ENCODE measurements at places on chromosomes 5 and 9.

GRCh38 chr5:38806775-38807258, 39.0 kb upstream of the OSMR start:
- DNase-seq: peak; percentile 26

DNA sequence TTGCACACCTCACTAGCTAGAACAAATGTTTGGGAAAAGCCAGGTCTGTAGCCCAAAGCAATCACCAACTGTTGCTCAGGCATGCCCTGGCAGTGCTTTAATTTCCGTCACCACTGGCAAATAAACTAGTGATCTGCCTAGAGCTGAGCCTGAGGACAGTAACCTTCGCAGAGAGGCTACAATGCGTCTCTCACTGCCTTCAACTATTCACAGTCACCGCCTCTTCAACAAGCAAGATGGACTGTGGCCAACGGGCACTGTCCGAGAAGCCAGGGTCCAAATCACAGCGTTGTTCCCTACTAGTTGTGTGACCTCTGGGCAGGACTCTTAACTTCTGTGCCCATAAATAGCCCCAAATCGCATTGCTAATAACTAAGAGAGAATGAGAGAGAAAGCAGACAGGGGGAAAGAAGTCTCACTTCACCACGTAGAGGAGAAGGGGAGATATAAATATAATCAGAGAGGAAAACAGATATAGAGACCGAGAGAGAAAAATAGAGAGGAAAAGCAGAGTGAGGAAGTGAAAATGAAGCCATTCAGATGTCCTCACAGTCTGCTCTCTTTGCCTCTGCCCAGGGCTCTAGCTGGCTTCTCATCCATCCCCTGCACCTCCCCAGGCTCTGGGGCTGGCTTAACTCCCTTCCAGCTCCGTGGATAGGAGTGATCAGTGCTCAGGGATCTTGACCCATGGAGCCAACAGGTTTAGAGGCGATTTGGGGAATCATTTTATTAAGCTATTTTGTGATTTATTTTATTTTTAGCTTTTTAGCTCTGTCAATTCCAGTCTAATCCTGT, 157.9 kb downstream of the ZDHHC21 start:
- no peak for DNase-seq

GRCh38 chr9:19493174-19493811, 84.5 kb downstream of the ACER2 start:
- DNase-seq: peak; percentile 27

GRCh38 chr5:152332716-152333460, 72.2 kb downstream of the NMUR2 start:
- no peak for DNase-seq

DNA sequence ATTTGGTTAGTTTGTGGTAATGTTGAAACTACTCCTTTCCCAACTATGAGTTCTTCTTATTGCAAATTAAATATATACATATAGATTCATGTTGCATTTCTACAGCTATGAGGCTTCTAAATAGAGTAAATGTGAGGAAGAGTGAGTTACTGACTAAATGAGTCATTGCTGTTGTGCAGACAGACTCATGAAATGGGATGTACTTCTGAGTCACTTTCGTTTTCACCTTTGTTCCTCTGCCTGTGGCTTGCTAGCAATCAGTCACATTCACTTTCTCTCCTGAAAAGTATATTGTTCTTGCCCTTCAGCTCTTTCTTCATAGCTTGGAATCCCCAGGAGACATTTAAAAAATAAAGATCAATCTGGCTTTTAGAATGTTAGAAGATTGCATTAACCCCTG, 295.5 kb upstream of the SMC2 start:
- DNase-seq: no peak

DNA sequence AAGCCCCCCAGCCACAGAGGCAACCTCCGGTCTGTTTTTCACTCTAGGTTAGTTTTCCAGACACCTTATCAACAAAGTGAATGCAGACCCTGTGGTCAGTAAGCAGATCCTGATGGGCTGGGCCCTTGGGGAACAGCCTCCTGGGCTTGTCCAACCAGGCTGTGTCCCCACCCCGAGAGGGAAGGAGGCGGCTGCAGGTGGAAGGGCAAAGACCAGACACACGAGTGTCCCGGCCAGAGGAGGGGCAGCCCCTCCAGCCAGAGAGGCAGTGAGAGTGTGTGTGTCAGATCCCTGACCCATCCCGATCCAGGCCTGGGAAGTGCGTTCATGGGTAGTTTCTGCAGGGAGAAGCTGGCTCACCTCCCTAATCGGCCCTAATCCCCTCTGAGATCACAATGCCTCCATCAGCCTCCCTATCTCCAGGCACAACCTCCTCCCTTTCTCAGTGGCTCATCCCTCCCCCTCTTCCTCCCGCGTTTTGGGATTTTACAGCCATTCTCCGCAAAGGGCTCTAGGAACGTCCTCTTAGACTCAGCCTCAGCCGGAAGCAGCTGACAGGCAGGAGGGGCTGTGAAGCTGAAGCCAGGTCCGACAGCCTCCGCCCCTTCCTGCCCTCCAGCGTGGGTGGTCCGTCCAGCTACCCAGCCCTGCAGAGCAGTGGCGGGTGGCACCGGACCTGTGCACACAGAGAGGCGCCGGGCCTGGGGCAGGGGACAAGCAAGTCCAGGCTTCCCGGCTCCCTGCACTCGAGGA, 9.7 kb downstream of the SLC12A7 start:
- DNase-seq: no peak

DNA sequence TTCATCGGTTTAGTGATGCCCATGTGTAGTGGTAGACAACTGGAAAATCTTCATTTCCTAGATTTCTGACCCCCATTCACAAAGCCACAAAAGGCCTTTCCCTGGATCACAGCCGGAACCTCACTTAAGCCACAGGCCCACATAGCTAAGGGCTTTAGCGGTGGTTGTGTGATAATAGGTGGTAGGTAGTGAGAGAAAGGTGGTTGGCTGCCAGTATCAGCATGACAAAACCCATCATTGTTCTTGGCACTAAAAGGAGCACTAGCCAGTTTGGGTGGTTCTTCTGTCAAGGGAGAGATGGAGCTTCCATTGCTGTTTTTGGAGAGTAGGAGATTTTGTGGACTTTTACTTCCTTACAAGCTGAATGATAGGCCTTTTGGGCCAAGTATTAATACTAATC, 9.7 kb upstream of the SLC36A2 start:
- DNase-seq: no peak

GRCh38 chr9:104279535-104280177, 185.5 kb downstream of the SMC2 start:
- no peak for DNase-seq

DNA sequence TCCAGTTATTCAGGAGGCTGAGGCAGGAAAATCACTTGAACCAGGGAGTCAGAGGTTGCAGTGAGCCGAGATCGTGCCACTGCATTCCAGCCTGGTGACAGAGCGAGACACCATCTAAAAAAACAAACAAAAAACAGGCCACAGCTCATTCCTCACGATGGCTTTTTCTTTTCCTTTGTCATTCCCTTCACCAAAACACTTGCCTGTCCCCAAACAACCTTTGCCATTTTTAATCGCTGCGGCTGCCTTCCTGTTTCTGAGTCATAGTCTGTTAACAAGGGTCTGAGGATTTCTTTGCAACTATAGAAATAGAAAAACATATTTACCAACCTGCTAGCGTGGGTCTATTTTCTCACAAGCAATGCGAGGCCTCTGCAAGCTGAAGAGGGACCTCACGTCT, 123.0 kb upstream of the FSTL4 start:
- no peak for DNase-seq

GRCh38 chr9:17824191-17824590, 245.3 kb downstream of the SH3GL2 start:
- no peak for DNase-seq

DNA sequence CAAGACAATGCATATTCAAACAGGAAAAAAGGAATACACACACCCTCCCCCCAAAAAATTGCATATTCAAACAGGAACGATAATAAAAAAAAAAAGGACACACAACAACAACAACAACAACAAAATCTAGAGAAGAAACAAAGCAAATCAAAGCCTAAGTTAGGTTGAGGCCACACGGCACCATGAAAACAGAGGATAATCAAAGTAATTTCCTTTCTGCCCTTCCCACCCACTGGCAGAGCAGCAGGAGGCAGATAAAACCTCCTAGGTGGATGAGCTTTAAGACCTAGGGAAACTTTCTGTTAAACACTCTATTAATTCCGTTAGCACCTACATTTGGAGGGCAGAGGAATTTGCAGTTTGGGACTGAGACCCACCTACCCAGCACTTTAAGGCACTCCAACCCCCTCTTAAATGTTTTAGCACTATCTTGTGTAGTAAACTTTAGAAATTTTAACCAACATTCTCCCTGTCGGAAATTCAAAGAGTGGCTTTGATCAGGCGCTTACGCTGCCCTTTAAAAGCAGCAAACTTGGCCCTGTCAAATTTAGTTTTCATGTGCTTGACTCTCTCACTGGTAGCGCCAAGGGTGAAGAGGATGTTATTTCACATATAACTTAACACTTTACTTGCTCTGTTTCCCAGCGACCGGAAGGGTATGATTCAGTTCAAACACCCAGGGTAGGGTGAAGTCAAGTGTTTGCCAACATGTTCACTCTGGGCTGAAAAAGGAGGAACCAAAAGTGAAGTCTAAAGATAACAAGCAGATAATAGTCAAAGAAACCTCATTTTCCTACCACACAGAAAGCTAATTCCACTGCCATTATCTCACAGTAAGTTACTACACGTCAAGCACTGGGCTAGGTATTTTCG, 9.2 kb downstream of the ENC1 start:
- DNase-seq: no peak

DNA sequence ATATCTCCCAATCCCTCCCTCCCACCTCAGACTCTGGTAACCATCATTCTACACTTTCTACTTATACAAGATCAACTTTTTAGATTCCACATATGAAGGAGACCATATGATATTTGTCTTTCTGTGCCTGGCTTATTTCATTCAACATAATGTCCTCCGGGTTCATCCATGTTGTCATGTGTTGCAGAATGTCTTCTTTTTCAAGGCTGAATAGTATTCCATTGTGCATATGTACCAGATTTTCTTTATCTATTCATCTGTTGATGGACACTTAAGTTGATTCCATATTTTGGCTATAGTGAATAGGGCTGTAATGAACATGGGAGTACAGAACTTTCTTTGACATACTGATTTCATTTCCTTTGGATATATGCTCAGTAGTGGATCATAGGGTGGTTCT, 78.9 kb upstream of the MAP1B start:
- no peak for DNase-seq

- no peak for DNase-seq
These were observed 946.0 kb downstream of the NR2F1-AS1 start for GRCh38 chr5:92635001-92635461.

- peak; percentile 31 for DNase-seq
These were observed 470 bp downstream of the BAG1 start for GRCh38 chr9:33264003-33264472.

- no peak for DNase-seq
These were observed 2.9 kb downstream of the BICD2 start for GRCh38 chr9:92761686-92762085.

- DNase-seq: no peak
These were observed 219.2 kb downstream of the AGTPBP1 start for GRCh38 chr9:85522459-85523092.

GRCh38 chr9:114930056-114930812, at the start of gene TNFSF8:
TSS of gene TNFSF8 (minus strand) at chr9:114930591. CDS start at chr9:114930303, 288 bp downstream.
- peak; percentile 79 for DNase-seq

DNA sequence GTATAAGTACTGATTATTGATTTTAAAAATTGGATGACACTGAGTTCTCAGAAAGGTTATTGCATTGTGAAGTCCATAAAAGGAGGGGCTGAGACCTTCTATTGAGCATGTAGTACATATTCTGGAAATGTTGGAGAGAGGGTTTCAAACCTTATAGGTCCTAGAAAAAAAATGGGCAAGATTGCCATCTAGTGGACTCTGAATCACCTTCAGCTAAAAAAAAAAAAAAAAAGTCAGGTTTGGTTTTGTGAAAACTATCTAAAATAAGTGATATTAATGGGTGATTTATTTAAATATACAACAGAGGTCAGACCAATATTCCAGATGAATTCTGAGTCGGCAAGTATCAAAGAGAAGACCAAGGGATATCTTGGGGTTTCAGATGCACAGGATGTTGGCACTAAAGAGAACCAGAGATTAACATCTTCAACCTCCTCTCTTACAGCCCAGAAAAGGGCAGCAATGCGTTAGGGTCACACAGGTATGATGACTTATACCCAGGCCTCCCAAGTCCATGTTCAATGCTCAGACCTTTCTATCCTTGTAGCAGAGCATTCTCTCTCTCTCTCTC, 109.8 kb upstream of the NMUR2 start:
- DNase-seq: no peak

- DNase-seq: peak; percentile 17
These were observed 56.2 kb upstream of the ZSWIM6 start for GRCh38 chr5:61275841-61276240.

- no peak for DNase-seq
These were observed 179.2 kb downstream of the HSD17B3 start for GRCh38 chr9:96122751-96123150.

- DNase-seq: no peak
These were observed 6.6 kb upstream of the LMX1B start for GRCh38 chr9:126607086-126607485.

- DNase-seq: no peak
These were observed 307.4 kb upstream of the SEMA6A start for GRCh38 chr5:116881921-116882531.

DNA sequence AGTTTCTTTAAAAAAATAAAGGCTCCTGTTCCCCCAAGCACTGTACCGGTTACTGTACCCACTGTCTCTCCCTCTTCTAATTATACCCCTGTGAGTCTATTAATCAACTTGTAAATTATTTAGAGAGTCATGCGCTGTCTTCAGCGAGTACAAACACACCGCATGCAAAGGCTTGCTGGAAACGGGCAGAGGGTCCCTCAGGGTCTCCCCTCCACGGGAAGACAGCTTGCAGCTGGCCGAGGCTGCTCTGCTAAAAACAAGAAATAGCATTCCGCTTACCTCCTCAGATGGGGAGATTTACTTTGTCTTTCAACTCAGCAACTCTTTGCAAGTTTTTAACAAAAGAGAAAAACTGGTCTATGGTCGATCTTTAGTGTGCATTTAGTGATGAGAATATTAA, 71.8 kb downstream of the AK8 start:
- DNase-seq: no peak

DNA sequence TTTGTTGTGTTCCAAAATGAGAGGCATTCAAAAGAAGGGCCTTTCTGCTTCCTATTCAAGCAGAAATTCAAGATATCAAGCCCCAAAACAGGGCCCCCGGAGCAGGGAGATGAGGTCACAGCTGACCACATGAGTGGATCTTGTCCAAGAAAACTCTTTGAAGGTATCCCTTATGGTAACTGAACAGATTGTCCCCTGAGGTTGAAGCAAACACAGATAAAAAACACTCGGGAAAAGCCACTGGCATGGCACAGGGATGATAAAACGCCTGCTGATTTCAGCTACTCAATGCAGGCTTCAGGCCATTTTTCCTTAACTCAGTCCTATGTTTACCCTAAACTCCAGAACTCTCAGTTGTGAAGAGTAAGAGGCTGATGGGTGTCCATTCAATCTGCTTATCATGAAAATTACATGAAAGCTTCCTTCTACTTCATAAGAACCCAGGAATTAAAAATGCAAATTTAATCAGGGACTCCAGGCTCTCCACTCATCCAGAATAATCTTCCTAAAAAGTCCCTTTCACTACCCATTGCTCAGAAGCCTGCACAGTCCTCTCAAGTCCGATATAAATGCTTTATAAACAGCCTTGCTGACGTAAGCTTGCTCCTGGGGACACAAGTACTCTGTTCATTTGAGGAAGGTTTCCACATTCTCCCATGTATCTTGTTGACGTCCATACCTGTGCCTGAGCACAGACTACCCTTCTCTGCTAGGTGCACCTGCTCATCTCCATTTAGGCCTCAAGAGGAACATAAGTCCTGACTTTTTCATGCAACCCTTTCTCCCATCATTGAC, 35.9 kb upstream of the SLC1A3 start:
- DNase-seq: no peak

GRCh38 chr5:1536322-1536845, 12.6 kb upstream of the LPCAT1 start:
- peak; percentile 69 for DNase-seq

- DNase-seq: peak; percentile 53
These were observed 59.5 kb downstream of the HSPA4 start for GRCh38 chr5:133111299-133111698.

Measured in stimulated activated CD4-positive, alpha-beta T cell treated with anti-CD3 and anti-CD28 coated beads, Interleukin-15, amount 100 ng/mL, for 48 hours (primary cell).